A172 (cell line): ENCODE measurements at places on chromosomes 12 and 14. TPM values are rescaled to one million over a fixed set of nuclear protein-coding genes. Genes with fewer than 3 reads are reported as not detected.
A peak's percentile ranks its signal among the peaks of the same experiment; 100 is the strongest.

- DNase-seq: no peak
Observed at GRCh38 chr14:65957631-65958205, 528.5 kb upstream of the CCDC196 start.

- no peak for DNase-seq
Observed at GRCh38 chr12:71873821-71874220, 34.3 kb downstream of the TBC1D15 start.

- DNase-seq: no peak
Observed at GRCh38 chr14:85217412-85217811, 312.5 kb upstream of the FLRT2 start.

DNA sequence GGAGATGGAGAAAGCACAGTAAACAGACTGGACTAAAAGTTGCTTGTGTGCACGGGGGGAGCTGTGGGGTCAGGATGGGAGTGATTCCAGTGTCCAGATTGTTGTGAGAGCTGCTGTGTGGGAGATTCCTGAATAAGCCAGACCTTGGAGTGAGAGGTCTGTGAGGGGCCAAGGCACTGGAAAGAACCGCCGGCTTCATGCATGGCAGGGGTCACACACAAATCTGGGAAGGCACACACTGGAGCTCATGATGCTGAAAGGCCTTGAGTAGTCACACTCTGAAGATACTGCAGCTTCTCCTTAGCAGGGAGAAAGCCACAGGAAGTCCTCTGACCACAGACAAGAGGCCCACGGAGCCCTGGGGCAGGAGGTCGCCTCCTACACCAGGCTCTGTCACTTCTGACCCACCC, 23.1 kb downstream of the ADCY6 start:
- DNase-seq: peak; percentile 19

DNA sequence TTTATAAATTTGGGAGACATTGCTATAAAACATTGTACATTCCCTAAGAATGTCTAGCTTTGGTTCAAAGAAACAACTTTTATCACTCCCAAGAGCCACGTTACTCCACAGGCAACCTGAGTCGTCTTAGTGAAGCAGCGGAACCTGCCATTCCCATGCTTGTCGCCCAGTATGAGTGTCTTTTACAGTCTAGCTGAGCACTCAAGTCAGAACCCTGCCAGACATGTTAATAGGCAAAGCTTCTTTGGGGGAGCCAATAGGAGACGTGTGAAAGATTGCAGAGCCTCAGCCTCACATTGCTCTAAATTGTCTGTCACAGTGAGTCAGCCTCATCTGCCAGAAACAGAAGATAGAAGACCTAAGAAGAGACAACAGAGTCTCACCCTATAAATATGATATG, 541.6 kb upstream of the FLRT2 start:
- no peak for DNase-seq

GRCh38 chr14:79972230-79972629, 239.1 kb downstream of the DIO2 start:
- DNase-seq: no peak

DNA sequence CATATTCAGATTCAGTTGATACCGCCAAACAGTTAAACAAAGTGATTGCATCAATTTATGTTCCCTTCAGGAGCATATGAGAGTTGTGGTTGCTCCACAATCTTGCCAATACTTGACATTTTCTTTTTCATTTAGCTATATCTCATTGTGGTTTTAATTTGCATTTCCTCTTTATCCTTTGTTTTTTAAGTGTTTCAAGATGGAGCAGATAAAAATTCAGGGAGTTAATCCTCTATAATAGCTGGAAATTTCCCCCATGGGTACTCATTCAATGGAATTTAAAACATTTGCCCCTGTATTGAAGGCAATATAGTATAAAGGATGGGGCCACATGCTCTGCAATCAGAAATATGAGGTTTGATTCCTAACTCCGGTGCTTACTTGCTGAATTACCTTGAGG, 1.1 kb upstream of the EXD2 start:
- no peak for DNase-seq

GRCh38 chr14:58829594-58829993, 191.8 kb downstream of the DACT1 start:
- no peak for DNase-seq

DNA sequence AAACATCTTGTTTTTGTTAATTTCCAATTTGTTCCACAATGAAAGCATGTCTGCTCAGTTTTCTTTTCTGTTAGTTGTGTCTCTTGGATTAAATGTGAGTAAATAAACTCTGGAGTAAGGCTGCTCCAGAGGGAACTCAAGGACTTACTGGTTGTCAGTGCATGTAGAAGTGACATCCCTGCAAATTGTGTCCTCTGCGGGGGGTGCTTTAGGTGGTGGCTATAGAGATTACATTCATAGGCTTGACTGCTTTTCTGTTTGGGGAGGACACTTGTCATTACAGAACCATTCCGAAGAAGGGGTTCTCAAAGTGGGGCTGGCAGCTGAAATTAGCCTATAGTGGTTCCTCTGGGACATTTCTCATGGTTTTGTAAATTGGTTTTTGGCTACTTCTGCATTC, 8.8 kb downstream of the TMTC2 start:
- DNase-seq: no peak

GRCh38 chr14:104081261-104081835, 4.2 kb upstream of the ASPG start:
- no peak for DNase-seq

DNA sequence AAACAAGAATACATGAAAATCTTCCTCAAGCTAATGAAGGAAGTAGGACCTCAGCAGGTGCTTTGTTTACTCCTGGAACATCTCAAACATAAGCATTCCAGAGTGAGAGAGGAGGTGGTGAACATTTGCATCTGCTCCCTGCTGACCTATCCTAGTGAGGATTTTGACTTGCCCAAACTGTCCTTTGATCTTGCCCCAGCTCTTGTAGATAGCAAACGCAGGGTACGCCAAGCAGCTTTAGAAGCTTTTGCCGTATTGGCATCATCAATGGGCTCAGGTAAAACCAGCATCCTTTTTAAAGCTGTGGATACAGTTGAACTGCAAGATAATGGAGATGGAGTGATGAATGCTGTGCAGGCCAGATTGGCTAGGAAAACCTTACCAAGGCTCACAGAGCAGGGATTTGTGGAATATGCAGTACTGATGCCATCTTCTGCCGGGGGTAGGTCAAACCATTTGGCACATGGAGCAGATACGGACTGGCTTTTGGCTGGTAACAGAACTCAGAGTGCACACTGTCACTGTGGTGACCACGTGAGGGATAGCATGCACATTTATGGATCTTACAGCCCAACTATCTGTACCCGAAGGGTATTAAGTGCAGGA, 1.9 kb downstream of the TOGARAM1 start:
- DNase-seq: no peak

DNA sequence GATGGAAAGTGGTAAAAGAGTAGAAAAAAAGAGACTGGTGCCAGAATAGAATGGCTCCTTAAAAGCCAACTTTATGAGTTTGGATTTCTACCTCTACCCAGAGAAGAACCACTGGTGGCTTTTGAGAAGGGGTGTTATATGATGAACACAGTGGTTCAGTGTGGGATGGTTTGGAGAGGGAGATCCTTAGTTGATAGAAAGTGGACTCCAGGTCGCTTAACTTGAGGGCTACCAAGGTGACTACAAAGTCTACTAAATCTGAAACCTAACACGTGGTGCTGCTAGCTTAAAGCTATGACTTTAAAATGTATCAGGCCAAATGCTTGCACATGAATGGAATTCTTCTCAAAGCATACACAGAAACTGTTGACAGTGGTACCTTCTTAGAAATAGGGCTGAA, 8.4 kb downstream of the SPTB start:
- DNase-seq: no peak

DNA sequence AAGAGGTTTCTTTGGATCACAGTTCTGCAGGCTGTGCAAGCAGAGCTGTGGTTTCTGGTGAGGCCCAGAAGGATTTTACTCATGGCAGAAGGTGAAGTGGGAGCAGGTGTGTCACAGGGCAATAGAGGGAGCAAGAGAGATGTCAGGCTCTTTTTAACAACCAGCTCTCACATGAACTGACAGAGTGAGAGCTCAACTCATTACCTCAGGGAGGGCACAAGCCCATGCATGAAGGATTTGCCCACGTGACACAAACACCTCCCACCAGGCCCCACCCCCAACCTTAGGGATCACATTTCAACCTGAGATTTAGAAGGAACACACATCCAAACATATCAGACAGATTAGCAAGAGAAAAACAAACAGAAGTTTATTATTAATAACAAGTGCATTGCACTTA, 470.4 kb downstream of the GALC start:
- DNase-seq: no peak

DNA sequence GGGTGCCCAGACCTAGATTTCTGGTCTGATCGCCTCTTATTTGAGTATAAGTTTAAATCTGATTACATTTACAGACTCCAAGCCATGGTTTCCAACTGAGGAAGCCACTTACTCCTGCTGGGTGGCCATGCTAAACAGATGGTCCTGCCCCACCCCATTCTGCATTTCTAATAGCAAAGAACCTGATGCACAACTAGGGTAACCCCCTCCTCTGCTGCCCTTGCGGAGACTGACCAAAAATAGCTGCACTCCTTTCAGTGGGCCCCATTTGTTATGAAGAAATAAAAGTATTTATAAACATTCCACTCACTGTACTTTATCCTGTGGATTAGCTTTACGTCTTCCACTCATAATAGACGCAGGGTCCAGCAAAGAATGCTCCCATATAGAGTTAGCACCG, 6.8 kb downstream of the GIT2 start:
- no peak for DNase-seq

DNA sequence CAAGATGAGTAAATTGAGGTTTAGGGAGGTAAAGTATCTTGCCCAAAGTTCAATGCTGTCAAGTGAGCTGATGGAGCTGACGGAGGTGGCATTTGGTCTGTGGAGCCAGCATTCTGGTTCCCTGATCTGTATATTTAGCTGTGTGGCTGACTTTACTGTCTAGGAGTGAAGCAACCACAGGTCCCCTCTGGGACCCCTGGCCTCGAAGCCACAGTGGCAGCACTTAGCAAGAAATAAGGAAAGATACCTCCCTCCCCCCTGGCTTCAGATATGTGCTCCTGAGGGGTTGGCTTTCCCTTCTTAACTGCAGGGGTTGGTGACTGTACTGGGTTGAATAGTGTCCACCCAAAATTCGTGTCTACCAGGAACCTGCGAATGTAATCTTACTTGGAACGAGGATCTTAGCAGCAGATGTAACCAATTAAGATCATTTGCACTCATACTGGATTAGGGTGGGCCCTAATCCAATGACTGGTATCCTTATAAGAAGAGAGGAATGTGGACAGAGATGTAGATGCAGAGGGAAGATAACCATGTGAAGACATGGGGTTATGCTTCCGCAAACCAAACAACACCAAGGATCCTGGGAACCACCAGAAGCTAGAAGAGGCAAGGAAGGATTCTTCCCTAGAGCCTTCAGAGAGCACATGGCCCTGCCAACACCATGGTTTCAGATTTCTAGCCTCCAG, 2.0 kb upstream of the ACVR1B start:
- no peak for DNase-seq

DNA sequence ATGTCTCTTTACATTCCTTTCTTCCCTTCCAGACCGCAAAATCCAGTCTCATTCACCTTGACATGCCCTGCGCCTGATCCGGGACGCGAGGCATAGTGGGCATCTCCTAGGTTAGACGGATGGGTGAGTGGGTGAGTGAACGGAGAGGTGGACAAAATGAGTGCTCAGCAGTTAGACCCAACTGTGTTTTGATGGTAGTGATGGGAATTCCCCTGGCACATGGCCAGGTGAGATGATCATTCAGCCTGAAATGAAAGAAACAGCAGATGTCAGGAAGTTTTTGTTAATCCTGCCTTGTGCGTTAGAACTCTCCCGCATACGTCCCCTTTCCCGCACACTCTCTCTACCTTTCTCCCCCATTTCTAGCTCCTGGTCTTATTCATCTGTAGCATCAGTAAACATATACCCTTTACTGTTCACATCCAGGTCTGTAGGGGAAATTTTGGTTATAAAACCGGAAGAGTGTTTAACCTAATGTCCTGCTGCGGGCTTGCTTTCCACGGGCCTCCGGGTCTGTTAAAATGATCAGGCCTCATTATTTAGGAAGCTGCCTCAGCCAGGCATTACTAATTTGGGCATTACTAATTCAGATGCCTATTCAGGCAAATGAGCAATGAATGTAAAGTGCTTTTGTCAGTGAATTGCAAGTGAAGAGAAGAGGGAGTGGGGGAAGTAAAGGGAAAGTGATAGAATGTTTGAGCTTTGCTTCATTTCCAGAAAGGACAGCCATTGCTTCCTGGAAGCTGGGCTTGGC, 172.8 kb downstream of the ETV6 start:
- DNase-seq: peak; percentile 35

- no peak for DNase-seq
Observed at GRCh38 chr14:102944448-102945330, 22.2 kb downstream of the AMN start.

- DNase-seq: no peak
Observed at GRCh38 chr14:26289891-26290486, 307.8 kb downstream of the NOVA1 start.

- DNase-seq: peak; percentile 57
Observed at GRCh38 chr12:57340104-57340503, 89.1 kb upstream of the STAC3 start.

GRCh38 chr14:63308723-63309317, 9.9 kb downstream of the GPHB5 start:
- DNase-seq: peak; percentile 2

GRCh38 chr12:122895320-122895703, 612 bp downstream of the VPS37B start:
- no peak for DNase-seq

Gene TSPAN19
- total RNA-seq: not detected in 2 replicates

Gene GPR162
- 5.3 and 12.3 TPM in 2 replicates for total RNA-seq

Gene AQP2
- not detected in 2 replicates for total RNA-seq

Gene CELA1
- total RNA-seq: not detected in 2 replicates

Gene TMEM229B
- 2.0 and 3.1 TPM in 2 replicates for total RNA-seq

Gene SYNE3
- total RNA-seq: 0.14 and 0.91 TPM in 2 replicates

Gene DEGS2
- not detected in 2 replicates for total RNA-seq

Gene RTL1
- total RNA-seq: 0.16 TPM in 1 of 2 replicates, not detected in the other

Gene VDR
- total RNA-seq: 2.5 and 3.3 TPM in 2 replicates

Gene GUCY2C
- total RNA-seq: not detected in 2 replicates

Gene PSEN1
- 46.2 and 55.4 TPM in 2 replicates for total RNA-seq

Gene OR6J1
- not detected in 2 replicates for total RNA-seq

Gene NPAS3
- total RNA-seq: 0.41 TPM in 2 replicates
